ENCODE measurements at places on chromosomes 6 and 20.

DNA sequence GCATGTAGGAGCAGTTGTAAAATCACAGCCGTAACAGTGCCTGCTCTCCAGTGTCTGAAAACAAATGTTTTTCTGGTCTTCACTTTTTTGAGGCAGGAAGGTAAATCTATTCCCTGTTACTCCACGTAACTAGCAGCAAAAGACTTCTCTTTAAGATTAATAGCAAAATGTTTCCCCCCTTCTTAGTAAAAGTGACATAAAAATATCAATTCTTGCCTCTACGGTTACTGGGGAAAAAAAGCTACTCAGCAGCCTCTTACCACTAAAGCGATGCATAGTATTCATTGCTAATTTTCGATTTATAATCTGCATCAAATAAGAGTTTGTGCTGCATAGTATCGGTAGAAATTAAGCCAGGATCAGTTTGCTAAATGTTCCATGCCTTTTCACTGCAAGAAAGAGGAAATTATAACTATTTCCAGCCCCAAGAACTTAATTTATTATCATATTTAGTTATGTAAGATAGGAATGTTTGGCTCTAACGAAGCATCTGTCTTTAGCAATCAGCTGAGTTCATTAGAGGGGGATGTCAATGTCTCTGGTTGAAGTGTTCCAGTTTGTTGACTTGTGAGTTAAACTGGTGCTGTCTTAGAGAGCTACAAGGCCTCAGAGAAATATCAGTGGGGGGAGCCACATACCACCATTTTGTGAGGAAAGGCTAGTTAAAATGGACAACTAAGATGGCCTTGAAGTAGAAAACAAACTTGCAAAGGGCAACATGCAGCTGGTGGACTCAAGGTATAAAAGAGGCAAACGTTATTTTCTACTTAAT is 617 bp upstream of the TSPYL1 start:
- no peak for DNase-seq

DNA sequence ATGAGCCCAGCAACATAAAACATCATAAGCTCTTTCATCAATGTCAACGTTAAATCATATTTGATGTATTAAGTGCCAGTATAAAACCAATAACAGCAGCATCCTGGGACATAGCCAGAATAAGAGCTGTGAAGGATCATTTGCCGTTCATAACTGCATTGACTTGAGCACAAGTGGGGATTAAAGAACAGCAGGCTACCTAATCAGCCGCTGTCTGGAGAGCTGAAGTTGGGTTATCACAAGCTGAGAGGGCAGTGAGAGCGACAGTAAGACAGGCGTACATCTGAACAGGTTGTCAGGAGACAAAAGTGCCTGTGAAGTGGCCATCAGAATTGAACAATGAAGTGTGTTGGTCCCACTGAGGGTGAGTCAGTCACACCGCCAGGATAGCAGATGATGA is 269.6 kb downstream of the GRIK2 start:
- no peak for DNase-seq

DNA sequence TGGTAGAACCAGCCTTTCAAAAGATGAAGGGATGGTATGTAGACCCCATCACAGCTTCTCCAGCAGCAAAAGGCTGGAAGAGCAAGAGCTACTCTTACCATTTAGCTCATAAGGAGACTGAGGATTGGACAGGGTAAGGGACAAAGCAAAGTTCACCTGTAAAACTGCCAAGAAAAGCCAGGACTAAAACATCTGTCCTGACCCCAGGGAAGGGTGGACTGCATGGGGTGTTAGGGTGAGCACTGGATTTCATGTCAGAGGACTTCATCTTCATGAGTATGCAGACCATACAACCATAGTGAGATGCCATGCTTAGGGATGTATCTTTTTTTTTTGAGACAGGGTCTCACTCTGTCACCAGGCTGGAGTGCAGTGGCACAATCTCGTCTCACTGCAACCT is 19.3 kb downstream of the AHCY start:
- no peak for DNase-seq

DNA sequence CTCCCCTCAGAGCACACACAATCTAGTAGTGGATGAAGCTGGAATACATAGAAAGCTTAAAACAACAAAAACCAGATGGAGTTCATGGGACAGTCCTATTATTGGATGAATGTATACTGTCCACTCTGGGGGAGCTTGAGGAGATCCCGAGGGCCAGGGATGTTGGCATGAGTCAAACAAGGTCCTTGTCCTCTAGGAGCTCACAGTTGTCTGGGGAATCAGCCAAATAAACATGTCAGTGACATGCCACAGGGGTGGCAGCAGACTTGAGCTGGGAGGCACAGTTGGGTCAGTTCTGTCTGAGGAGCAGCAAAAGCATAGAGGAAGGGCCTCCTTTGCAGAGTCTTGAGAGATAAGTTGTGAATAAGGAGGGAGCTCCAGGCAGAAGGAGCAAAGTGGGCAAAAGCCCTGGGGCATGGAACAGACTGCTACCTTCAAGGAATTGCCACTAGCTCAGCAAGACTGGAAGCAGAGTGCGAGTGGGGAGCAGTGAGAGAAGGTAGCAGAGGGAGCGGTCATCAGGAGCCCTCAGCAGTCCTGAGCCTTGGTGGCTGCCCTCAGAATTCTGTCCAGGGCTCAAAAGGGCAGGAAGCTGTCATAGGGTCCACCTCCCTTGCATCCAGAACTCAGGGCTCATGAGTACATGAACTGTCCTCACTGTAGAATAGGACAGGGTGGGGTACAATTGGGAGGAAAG is 22.1 kb downstream of the L3MBTL1 start:
- DNase-seq: no peak

GRCh38 chr6:124546601-124547000 is 415.6 kb upstream of the RNF217 start:
- DNase-seq: no peak

- no peak for DNase-seq
These were observed 8.7 kb upstream of the SDHAF4 start for GRCh38 chr6:70557998-70558397.

- no peak for DNase-seq
These were observed 291.1 kb downstream of the HIVEP2 start for GRCh38 chr6:142653710-142654420.

DNA sequence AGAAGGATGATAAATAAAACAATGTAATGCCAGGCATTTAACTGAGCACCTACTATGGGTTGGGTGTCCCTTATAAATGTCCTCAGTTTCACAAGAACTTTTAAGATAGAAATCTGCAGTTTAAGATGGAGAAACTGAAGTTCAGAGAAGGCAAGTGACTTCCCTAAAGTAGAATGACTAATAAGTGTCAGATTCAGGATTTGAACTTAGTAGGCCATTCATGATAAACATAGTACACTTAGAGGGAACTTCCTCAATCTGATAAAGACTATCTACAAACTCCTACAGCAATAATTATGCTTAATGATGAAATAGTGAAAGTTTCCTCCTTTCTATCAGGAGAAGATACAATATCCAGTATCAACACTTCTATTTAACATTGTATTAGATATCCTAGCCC is 43.9 kb downstream of the NCR2 start:
- no peak for DNase-seq
